ENCODE measurements at places on chromosomes 6 and 20. TPM values are rescaled to one million over a fixed set of nuclear protein-coding genes. Genes with fewer than 3 reads are reported as not detected.

TSBP1 gene
- total RNA-seq: not detected

DNA sequence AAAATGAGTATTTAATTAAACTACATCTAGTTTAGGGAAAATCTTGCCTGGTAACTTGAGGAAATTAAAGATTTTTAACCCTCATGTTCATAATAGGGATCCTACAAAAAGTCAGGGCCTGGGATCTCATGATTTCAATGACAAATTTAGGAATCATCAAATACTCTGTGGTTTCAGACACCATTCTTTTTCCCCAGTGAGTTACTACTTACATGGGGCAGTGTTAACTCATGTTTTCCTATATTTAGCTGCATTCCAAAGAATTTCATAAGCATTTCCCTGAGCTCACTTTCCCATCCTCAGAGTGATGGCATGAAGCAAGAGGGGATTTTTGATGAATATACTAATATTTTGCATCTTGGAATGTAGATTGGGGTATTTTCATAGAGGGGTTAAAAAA lies 321.7 kb downstream of the CENPW start:
- DNase-seq: no peak

GRCh38 chr20:57251344-57251743 lies 15.1 kb downstream of the BMP7 start:
- DNase-seq: no peak

GRCh38 chr6:24547243-24547642 lies 52.5 kb downstream of the ALDH5A1 start:
- peak; percentile 63 for DNase-seq

DNA sequence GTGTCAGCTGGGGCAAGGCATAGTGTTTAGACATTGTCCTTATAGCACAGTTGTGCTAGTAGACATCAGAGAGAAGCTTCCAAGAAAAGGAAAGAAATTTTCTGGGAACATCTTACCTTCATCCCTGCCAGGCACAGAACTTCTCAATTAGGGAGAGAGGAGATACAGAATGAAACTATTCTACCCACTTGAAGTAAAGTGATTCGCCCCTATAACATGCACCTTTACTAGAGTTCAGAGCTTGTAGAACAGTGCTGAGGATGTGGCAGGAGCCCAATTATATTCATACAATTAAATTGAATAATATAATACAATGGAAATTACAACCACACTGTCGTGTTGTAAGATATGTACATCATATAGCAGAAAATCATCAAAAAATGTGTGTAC lies 1063.9 kb upstream of the CITED2 start:
- DNase-seq: no peak

DNA sequence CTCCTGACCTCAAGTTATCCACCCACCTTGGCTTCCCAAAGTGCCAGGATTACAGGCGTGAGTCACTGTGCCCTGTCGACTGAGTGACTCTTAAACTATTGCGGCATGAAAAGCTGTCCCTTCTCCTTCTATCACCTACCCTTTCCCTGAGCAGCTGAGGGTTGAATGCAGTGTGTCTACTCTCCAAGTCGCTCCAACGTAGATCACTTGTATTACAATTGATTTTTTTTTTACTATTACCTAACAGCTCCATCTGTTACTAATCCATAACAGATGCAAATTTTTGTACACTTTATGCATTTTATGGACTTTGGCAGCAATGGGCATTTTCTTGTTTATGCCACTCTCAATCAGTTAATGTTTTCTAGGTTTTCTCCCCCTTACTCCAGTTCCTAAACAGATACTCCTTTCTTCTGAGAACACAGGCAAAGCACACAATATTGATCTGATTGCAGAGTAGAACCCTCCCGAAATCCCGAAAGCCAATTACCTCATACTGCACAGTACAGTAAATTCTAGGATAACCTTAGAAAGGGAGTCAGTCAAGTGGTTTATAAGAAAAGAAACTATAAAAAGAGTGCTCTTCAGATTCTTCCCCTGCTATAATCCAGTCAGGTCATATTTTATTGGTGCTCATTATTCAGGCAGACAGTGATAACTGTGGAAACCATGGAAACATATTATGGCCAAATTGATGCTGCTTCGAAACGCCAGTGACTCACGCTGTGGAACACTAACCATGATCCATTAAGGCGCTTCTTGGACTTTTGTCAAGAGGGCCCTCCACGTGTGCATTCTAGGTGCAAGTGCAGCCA lies 273.0 kb downstream of the ADGB start:
- DNase-seq: no peak

DNA sequence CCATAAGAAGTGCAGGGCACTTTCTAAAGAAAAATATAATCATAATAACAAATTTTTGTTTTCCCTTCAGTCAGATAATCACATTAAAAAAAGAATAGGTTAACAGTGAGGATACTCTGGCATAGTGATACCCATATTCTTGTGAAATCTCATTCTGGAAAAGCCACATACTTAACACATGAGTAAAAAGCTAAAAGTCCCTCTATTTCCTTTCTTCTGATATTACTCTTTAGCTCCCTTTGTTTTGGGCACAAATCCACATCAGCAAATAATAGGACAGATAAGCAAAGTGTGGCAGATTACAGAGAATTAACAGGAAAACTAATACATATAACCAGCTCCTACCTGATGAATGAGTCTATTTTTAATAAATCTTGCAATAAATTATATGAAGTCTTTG lies 15.8 kb downstream of the SHPRH start:
- no peak for DNase-seq

DNA sequence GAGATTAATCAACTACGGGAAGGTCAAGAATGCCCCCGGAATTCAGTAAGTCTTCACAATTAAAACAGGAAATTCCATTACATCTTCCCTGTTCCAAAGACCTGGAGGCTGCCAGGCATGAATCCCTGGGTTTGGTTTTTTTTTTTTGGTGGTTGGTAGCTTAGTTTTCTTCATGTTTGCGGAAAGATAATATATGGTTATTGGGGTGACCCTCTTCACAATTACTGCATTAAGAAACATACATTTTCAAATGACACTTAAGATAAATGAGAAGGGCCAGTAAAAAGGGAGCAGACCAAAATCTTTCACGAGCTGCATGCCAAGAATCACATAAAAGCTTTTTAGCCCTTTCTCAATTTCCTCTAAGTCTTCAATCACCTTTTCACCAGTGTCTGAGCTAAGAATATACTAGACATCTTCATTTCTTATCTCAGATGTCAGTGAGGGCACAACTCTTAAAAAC lies 64.0 kb downstream of the KIF13A start:
- DNase-seq: no peak

- DNase-seq: no peak
Observed at GRCh38 chr6:137167702-137168377, 5.6 kb downstream of the IL22RA2 start.

Data from naive thymus-derived CD8-positive, alpha-beta T cell (primary cell).